Ascending aorta (tissue), 2 donors: ENCODE measurements at places on chromosomes 7 and 10.

DNA sequence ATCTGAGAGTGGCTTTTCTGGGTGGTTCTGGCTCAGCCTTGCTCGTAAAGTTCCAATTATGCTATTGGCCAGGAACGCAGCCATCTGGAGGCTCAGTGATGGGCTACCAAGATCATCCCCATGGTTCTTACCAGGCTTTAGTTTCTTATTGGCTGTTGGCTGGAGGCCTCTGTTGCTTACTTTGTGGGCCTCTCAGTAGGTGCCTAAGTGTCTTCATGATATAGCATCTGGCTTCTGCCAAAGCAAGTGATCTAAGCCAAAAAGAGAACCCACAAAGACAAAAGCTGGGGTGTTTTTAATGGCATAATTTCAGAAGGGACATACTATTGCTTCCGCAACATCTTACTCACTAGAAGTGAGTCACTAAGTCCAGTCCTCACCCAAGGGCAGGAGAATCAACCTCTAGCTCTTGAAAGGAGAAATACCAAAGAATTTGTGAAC, 132.0 kb upstream of the MDFIC start:
- DNase-seq, result no peak

DNA sequence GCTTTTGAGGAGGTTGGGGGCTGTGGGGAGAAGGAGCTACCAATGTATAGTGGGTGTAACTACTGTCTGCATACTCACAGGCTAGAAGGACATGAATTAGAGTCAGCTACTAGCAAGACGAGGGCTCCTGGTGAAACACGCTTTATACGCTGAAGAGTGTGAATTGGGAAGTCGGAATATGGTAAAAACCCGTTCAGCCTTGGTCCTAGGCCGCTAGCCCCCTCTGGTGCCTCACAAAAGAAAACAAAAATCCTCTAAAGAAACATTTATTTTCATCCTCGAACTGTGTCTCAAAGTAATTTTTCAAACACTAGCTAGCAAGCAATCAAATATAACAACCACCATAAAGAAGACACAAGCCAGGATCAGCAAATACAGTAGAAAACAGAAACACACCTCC, 338.1 kb upstream of the SEMA3C start:
- DNase-seq, result no peak

GRCh38 chr10:70391654-70392053, 9.2 kb upstream of the LRRC20 start:
- DNase-seq, result no peak

DNA sequence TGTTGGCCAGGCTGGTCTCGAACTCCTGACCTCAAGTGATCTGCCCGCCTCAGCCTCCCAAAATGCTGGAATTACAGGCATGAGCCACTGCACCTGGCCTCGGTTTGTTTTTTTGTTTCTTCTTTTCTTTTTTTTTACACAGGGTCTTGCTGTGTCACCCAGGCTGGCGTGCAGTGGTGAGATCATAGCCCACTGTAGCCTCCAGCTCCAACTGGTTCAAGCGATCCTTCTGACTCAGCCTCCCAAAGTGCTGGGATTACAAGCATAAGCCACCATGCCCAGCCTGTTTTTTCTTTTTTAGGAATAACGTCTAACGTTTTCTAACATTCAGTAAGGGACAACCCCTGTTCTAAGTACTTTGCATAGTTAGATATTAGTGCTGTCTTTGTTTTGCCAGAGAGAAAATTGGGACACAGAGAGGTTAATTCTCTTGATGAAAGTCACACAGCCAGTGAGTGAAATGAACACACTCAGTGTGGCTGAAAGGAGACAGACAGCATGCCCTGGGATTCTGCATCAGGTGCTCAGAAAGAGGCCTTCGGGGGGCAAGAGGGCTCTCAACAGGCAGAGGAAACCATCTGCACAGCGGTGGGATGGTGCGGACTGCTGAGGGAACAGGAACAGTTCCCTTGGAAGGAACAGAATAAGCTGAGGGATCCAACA, 4.3 kb downstream of the LIMK1 start:
- DNase-seq, result no peak

- no peak for DNase-seq
These were observed 47.2 kb downstream of the CAMK1D start for GRCh38 chr10:12396567-12396966.

- DNase-seq, result no peak
These were observed 29.6 kb downstream of the FOXP2 start for GRCh38 chr7:114444196-114444595.
